ENCODE measurements at places on chromosomes 16 and 17.

GRCh38 chr17:8859804-8860430 is 7.6 kb downstream of the PIK3R6 start:
- no peak for DNase-seq

GRCh38 chr17:69230939-69231338 is 2.3 kb upstream of the ABCA10 start:
- DNase-seq = no peak

DNA sequence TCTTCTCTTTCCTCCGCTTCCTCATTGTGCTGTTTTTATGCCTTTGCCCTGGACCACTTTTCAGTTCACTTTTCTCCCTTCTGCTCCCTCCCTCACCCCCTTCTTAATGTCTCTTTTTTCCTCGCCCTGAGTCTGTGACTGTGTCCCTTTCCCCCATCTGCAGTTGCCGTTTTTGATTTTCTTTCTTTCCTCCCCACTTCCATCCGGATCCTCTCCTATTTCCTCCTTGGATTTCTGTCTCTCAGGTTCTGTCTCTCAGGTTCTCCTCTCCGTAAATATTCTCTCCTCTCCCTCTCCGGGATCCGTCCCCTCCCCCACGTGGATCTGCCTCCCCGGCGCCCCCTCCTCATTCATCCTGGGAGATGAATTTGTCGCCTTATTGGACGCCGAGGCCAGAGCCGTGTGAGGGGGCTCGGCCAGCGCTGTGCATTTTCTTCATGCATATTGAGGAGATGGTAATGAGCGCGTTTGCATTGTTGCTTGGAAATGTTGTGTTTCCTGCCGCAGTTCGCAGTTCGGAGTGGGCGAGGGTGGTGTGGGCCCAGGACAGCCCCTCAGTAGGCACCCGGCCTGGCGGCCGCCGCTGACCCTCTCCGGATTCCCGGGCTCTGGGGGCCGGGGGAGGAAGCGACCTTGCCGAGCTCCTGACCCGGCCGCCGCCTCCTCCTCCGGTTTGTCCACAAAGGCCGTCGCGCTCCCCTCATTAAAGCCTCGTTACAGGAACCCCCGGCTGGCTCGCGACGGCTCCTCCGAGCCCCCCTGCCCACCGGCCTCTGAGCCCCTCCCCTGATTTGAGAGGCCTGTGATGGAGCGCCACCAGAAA is 4.5 kb upstream of the IRX3 start:
- no peak for DNase-seq

DNA sequence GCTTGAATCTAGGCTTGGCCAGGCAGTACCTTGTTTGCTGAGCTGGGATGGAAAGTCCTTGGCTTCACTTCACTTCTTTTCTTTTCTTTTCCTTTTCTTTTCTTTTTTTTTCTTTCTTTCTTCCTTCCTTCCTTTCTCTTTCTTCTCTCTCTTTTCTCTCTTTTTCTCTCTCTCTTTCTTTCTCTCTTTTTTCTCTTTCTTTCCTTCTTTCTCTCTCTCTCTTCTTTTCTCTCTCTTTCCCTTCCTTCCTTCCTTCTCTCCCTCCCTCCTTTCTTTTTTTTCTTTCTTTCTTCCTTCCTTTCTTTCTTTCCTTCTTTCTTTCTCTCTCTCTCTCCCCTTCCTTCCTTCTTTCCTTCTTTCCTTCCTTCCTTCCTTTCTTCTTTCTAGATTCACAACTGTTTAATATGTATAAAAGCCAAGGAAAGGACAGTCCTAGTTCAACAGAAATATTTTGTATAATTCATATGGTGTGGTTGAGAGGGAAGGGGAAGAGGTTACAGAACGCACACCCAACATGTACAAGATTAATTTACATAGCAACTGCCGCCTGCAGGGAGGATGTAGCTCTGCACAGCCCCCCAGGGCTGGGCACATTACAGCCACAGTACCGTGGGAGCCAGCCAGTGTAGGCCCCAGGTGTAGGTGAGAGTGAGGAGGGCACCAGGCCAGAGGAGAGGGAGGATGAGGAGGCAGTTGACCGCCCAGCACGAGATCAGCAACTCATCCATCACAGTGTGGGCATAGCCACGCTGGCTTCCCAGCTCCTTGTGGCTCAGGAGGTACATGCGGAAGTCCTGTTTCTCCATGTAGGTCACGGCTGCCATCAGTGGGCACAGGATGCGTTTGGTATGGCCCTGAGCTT is 9.7 kb upstream of the ITGB3 start:
- no peak for DNase-seq

DNA sequence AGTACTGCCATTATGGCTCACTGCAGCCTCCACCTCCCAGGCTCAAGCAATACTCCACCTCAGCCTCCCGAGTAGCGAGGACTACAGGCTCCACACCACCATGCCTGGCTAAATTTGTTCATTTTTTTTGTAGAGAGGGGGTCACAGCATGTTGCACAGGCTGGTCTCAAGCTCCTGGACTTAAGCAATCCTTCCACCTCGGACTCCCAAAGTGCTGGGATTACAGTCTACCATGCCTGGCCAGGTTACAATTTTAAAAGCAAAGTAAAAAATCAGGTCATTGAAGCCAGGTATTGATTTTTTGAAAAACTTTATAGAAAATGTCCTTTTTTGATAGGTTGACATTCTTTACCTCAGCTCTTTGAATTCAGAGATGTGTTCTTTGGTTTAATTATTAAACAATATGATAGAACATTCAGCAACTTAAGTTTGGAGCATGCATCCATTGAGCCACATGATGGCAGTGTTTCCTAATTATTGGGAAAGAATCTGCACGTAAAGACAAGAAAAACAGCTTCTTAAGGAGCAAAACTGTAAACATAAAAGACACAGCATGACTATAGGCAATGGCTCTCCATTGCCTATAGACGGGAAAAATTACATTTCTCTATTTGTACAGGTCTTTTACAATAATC is 1.7 kb upstream of the SLC16A11 start:
- DNase-seq = peak; percentile 49

DNA sequence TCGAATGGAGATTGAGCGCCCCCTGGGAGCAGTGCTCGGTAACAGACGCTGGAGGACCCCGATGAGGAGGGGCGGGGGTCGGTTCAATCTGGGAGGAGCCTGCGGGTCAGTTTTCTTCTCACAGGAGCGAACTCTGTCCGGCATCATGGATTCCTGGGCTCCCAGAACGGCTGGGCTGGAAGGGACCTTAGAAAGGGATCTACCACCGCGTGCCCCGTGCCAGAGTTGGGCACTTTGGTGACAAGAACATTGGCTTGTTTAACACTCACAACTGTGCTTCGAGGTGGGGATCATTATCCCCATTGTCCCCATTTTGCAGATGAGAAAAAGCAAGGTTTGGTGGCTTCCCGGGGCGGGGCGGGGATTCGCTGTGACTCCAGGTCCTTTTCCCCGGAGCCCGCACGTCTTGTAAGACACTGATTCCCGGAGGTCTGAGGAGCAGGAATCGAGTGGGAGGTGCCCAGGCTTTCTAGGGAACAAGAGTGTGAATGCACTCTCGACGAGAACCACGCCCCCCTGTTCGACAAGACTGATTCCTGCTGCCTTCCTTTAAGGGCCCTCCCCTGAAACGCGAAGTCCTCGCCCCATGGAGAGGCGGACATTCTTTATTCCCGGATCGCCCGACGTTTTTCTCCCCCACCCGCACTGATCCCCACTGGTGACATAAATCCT is 1.5 kb upstream of the FBXL19 start:
- peak; percentile 75 for DNase-seq

DNA sequence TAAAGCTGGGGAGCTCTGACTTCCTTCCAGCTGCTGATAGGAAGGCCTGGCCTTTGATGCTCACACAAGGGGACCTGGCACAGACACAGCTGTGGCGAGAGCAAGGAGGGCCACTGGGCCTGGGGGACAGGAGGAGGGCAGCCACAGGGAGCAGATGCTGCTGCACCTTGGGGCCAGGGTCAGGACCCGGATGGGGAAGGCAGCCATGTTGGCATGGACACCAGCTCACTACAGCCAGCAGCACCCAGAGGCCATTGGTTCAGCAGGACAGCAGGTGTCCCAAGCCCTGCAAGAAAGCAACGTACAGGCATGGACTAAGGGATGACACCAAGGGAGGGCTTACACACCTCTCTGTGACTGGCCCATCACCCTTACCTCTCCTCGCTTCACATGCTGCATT is 8.0 kb upstream of the RNF112 start:
- DNase-seq = no peak

DNA sequence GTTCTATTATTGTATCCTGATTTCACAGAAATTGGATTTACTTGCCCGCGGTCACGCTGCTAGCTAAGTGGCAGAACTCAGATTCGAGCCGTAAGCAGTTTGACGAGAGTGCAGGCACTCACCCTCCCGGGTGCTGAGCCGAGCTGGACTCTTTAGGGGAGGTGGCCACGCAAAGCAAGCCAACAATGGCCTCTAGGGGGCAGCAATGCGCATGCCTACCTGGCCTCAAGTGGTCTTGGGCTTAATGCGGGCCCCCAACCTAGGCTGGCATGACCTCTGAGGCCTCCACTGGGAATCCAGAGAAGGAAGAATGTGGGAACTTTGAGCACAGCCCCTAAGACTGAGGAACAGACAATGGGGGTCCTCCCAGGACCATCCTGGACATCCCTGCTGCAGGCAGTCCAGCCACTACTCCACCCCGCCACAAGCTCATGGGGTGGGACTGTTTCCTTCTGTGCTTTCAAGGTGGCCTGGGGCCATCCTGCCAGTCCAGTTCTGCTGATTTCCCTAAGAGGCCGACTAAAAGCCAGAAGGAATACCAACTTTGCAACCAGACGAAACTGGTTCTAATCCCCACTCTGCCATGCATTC is 276.5 kb downstream of the XYLT1 start:
- peak; percentile 52 for DNase-seq

GRCh38 chr17:31561469-31562375 is 170.2 kb downstream of the RAB11FIP4 start:
- no peak for DNase-seq

DNA sequence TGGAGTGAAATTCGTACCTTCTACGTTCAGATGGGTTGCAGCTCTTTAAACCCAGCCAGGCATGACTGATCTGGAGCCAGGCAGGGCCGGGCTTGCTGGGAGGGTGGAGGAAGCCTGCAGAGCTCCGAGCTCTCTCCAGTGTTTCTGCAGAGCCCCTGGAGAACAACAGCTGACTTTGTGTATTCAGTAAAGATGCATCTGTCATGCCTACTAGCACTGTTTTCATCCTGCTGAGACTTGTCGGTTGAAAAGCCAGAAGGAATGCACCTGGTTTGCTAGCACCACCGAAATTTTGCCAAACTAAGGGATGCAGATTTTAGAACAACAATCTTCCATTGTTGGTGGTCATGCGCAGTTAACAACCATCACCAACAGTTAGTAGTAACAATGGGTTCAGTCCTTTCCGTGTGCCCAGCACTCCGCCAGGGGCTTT is 22.4 kb upstream of the SCNN1B start:
- no peak for DNase-seq

- DNase-seq = peak; percentile 38
Measured at GRCh38 chr17:61551255-61551742, 39.7 kb downstream of the NACA2 start.
